Pons (tissue), 1 donor: ENCODE measurements at places on chromosomes 1 and 21.

GRCh38 chr1:149917571-149918144, at the start of gene SV2A:
Gene SV2A, minus strand, starts transcription at chr1:149917844. Its CDS starts 4,004 bp downstream, at chr1:149913840.
- DNase-seq, result peak; percentile 60

GRCh38 chr1:151326619-151327222, 495 bp downstream of the PI4KB start:
- DNase-seq, result peak; percentile 61

- DNase-seq, result no peak
Observed at GRCh38 chr1:97034651-97035050, 313.1 kb downstream of the PTBP2 start.

DNA sequence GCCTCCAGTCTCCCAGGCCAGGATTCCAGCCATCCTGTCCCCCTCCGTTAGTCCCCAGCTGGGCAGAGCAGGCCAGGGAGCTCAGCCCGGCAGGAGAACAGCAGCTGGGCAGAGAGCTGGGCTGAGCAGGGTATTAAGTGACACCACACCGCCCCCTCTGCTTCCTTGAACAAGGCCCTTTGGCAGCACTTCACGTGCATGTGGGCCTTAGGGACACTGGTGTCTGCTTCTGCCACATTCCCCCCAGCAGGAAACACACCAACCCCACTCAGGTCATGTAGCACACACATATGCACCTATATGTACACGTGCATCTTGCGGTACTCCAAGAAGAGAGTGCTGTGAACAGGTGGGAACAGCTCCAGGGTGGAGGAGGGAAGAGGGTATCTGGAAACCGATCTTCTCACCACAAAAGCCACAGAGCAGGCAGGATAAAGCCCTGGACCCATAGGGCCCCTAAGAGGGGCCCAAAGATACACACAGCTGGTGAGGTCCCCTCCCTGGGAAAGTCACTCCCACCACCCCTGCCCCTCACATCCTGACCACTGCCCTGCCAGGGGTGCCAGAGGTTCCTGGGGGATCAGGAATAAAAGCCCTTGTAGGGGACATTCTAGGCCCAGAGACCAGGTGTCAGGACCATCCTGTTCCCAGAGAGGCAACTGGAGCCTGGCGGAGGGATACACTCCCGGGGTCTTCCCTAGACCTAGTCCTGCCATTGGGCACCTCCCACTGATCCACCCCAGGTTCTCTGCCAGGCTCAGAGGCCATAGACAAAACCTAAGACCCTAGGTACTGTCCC, 4.5 kb downstream of the EPHA2 start:
- DNase-seq, result no peak

DNA sequence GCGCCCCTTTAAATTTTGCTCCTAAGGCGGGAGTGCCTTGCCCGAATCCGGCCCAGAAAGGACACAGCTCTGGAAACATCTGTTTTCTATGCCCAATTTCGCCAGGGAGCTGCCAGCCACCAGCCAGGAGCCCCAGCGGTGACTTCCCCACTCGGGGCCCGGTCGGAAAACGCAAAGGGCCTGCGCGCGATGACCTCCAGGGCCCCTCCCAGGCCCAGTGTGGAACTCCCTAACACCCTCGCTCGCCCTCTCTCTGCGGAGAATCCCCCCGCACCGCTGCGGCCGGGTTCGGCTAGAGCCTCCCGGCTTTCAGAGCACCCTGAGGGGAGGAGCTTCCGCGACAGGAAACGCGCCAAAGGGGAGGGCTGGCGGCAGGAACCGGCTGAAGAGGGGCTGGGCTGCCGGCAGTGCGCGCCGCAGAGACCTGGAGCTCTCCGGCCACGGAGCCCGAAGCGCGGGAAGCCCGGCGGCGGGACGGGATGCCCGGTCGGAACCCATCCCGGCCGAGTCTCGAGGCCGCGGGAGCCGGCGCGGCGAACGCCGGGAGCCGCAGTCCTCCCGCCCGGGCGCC, 505 bp downstream of the CLSPN start:
- peak; percentile 47 for DNase-seq

GRCh38 chr1:54249819-54250435, 50.0 kb downstream of the MRPL37 start:
- DNase-seq, result no peak

GRCh38 chr1:162013289-162013688, 10.4 kb downstream of the OLFML2B start:
- no peak for DNase-seq

DNA sequence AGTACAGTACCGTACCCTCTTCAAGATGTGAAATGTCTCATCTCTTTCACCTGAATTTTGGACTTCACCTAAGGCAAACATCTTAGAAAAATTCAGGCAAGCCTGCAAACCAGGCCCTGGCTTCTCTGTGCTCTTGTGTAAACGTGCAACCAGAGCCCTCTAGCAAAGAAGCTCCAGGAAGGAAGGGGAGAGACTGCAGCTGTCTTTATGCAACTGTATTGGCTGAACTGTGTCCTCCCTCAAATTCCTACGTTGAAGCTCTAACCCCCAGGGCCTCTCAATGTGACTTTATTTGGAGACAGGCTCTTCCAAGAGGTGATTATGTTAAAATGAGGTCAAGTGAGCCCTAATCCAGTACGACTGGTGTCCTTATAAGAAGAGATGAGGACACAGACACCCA, 60.3 kb downstream of the SLC45A1 start:
- no peak for DNase-seq

- DNase-seq, result no peak
Observed at GRCh38 chr21:26588446-26588845, 15.4 kb upstream of the CYYR1 start.

GRCh38 chr1:76677416-76678405, 189.6 kb upstream of the ST6GALNAC5 start:
- DNase-seq, result no peak

- no peak for DNase-seq
Observed at GRCh38 chr1:248817065-248817464, 8.7 kb downstream of the SH3BP5L start.

- DNase-seq, result no peak
Observed at GRCh38 chr1:198627436-198628066, 11.3 kb upstream of the PTPRC start.

DNA sequence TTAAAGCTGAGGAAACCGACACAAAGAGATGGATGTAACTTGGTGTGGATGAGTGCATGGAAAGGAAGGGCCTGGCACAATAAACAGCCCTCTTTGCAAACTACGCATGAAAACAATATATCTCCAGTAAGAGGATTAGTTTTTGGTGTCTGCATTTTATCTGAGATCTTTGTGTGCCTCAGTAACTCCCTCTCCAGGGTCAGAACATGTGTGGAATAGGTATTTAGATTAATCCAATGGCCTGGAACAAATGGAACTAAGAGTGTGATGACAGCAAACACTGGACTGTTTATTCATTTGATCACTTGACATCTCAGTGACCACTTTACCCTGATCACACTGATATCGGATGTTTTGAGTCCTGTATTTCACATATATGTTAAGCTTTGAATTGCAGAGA, 45.3 kb downstream of the AKNAD1 start:
- DNase-seq, result no peak

DNA sequence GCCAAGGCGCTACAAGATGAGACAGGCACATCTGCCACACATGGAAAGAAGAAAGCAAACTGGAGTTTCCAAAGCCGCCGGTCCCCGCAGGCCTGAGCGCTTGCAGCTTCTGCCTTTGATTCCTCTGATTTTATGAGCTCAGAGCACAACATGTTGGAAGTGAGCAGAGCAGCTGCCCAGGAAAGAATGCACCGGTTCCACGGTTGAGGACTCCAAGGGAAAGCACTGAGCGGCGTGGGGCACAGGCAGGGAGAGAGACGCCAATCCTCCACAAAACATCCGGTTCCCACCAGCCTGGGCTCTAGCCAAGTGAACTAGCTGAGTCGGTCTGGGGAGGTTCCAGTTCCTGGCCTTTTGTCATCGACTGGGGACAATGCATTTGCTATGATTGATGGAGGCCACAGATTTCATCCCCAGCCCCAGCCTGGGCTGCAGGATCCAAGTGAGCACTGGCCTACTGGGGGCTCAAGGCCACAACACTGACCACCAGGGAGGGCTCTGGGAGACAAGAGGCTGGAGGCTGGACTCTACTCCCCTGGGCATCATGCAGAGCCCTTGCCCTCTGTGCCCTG, 253.1 kb upstream of the IRF2BP2 start:
- DNase-seq, result peak; percentile 81

DNA sequence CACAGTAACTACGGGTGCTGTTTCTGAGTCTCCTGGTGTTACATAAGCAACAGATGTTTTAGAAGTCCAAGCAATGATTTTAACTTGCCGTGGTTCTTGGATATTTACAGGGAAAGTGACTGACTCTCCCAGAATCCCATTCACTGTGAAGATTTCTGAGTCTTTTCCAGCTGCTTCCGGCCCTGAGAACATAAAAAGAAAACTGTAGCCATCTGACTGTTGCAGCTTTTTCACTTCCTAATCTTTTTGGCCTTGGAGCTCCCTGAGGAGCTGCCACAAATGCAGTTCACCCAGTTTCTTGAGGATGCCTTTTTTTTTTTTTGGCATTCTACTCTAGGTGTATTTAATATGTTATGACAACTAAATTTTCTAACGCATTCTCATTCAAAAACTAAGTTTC, 13.7 kb downstream of the CD84 start:
- peak; percentile 49 for DNase-seq

DNA sequence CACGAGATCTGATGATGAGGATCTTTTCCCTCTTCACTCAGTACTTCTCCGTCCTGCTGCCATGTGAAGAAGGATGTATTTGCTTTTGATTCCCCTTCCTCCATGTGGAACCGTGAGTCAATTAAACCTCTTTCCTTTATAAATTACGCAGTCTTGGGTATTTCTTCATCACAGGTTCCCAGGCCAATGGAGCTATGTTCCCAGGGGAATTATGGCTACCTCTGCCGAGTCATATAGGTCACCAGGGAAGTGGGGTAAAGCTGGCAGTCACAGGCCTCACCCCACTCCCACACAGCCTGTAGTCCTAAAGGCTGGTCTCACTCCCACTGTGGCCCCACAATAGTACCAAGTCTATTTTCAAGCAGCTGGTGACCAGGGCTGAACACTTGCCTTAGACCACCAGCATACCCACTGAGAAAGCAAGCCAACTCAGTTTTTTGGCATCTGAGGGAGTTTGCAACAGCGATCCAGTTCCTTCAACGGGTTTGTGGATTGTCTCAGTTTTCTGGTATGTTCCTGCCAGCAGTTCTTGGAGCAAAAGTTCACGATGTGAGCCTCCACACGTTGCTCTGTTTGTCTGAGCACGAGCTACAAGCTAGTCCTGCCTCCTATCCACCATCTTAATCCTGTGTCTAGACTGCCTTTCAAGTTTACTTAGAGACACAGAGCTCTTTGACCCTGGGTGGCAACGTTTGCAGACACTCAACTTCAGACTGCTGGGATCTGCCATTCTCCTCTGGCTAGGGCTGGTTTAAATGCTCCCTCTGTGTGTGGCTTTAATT, 104.5 kb downstream of the CENPF start:
- DNase-seq, result no peak

GRCh38 chr1:98179151-98179773, 258.4 kb upstream of the DPYD start:
- DNase-seq, result no peak

- DNase-seq, result no peak
Observed at GRCh38 chr1:65512967-65513780, 92.7 kb downstream of the LEPR start.

DNA sequence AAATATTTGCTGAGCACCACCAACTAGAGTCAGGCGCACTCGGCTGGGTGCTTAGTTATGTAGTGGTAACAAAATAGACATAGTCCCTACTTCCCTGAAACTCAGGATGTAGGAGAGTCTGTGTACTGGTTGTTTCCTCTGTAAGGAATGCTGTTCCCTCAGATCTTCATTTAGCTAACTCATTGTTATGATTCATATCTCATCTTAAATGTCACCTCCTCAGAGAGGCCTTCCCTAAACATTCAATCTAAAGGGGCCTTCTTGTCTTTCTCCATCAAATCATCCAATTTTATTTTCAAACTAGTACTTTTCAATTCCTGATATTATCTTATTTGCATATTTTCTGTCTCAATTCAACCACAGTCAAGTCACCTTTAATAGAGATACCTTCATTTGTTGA, 132.9 kb downstream of the PIK3R3 start:
- no peak for DNase-seq

DNA sequence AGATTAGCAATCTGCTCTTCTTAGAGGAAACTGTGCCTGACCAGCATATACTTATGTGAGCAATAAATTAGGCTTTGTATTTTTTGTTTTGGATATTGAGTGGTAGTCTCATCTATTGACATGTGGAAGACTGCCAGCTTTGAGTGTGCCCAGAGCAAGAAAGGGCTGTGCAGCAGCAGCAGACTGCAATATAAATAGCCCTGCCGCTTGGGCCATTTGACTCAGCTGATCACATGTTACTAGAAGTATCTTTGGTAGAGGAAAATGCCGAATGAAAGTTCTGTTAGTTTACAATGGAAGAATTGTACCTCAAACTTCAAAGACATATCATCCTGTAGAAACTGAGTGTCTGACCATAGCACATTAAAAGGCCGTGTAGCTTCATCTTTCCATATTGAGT, 9.1 kb upstream of the PSMB2 start:
- DNase-seq, result no peak

DNA sequence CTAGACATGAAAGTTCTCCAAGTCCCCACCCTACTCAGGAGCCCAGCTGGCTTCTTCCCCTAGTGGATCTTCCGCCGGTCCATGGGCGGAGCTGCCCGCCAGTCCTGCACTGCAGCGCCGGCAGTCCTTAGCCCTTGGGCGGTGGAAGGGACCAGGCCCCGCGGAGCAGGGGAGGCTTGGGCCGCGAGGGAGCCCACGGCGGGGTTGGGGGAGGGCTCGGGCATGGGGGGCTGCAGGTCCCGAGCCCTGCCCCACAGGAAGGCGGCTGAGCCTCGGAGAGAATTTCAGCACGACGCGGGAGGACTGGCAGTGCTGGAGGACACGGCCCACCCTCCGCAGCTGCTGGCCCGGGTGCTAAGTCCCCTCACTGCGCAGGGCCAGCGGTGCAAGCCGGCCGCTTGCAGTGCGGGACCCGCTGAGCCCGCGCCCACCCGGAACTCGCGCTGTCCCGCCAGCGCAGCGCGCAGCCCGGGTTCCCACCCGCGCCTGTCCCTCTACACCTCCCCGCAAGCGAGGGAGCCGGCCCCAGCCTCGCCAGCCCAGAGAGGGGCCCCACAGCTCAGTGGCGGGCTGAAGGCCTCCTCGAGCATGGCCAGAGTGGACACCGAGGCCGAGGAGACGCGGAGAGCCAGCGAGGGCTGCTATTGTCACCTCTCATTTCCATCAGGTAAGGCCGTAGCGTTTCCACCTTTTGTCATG, 1398.6 kb downstream of the MRPL39 start:
- DNase-seq, result no peak

GRCh38 chr1:74504933-74505512, 7.4 kb downstream of the LRRC53 start:
- DNase-seq, result no peak

- peak; percentile 26 for DNase-seq
Observed at GRCh38 chr1:27117733-27118439, 37.0 kb downstream of the SLC9A1 start.

DNA sequence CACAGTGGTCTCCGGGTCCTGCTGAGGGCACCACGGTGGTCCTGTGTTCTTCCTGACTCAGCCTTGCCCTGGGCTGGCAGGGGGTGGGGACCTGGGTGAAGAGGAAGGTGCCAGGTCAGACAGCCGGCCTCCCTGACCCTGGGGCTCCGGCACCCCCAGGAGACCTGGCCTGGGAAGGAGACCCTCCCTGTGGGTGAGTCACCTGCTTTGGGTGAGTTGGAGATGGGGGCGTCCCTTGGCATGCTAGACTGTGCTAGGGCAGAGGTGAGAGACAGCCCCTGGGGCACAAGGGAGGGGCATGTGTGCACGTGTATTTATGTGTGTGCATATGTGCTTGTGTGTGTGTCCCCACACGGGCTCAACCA, 23.4 kb downstream of the SPSB1 start:
- no peak for DNase-seq
